ENCODE measurements at places on chromosomes 2 and 18. TPM values are rescaled to one million over a fixed set of nuclear protein-coding genes. Genes with fewer than 3 reads are reported as not detected.

Gene ITGA4
- 0.89 TPM for total RNA-seq

Gene GALM
- total RNA-seq = 14.7 TPM

Gene TDRD15
- total RNA-seq = not detected

Gene RNF103
- 51.7 TPM for total RNA-seq

Gene MPV17
- total RNA-seq = 37.2 TPM

Gene FHOD3
- 317 TPM for total RNA-seq

Gene BCL2
- total RNA-seq = 9.0 TPM

Gene C1QL2
- not detected for total RNA-seq

Gene RGPD3
- 0.08 TPM for total RNA-seq

Gene SLC16A14
- 3.0 TPM for total RNA-seq
